ENCODE measurements at places on chromosomes 16 and 17. TPM values are rescaled to one million over a fixed set of nuclear protein-coding genes. Genes with fewer than 3 reads are reported as not detected.
A peak's percentile ranks its signal among the peaks of the same experiment; 100 is the strongest.

- DNase-seq = no peak
Measured at GRCh38 chr16:25018972-25019617, 3.9 kb upstream of the ARHGAP17 start.

DNA sequence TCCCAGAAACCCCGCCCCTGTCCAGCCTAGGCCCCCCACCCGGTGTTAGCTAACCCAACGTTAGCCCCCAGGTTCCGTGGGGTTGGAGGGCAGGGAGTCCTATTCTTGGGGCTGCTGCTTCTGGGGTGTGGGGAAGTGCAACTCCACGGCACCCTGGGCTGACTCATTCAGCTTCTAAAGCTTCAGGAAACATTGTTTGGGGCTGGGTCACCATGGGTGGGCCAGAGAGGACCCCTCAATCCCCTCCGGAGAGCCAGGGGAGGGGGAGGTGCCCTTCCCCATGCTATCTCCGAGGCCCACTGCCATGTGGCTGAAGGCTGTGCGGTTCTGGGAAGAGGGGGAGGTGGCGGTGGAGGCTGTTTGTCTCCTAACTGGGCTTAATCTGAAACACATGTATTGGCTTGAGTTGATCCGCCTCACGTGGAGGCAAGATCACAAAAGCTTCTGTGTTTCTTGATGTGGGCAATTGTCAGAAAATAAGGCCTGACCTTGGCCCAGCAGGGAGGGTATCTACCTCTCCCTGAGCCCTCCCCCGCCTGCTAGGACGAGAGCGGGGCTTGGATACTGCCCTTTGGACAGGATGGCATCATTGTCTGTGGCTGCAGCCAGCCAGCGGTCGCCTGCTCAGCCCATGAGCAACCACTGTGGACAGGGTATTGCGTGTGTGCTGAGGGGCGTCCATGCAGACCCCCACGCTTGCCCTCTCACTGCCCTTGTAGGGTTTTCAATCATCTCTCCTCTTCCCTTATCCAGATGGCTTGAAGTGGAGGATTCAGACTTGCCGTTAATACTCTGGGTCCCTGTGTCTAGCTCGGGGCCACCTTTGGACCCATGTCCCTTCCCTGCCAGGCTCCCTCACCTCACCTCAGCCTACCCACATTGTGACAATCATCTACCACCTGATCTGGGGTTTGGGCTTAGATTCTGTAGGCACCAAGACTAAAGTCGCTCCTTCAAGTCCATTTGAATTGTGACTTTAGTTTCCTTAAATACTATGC lies 1.3 kb downstream of the SERPINF1 start:
- peak; percentile 54 for DNase-seq

GRCh38 chr17:17159571-17159970 lies 46.6 kb downstream of the PLD6 start:
- DNase-seq = no peak

DNA sequence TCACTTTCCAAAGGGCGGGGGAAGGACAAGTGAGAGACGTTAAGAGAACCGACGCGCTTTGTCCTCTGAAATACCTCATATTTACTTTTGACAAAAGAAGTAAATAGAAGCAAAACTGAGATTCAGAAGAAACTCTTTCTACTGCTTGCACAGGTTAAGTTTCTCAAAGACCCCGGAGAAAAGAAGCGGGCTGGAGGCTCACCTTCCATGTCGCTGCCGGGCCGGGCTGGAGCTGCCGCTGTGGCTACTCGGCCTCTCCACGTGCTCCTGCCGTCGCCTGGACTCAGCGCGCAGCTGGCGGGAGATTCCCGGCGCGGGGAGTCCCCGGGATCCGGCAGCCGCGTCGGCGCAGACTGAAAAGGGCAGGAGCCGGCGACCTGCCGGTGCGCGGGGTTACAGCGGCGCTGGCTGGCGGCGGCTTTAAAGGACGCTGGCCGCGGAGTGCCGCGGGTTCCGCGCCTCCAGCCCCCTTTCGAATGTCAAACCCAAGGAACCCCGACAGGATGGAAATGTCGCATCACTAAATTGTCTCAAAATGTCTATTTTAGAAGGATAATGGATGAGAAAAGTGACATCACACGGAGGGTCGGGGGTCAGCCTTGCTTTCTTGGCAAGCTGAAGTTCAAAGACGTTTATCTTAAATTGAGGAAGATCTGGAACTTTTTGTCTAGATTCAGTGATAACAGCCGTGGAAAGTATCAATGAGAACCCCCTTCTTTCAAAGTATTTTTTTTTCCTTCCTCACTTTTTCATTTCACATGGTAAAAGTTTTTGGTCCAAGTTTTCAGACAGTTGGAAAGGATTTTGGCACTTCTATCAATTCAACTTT lies at the start of gene IKZF3:
Gene IKZF3, minus strand, starts transcription at position 395 of the 829 bp plus-strand sequence. Its CDS starts 186 bp downstream, at position 209.
- no peak for DNase-seq

GRCh38 chr16:81649561-81650184 lies 129.4 kb upstream of the PLCG2 start:
- DNase-seq = no peak

DNA sequence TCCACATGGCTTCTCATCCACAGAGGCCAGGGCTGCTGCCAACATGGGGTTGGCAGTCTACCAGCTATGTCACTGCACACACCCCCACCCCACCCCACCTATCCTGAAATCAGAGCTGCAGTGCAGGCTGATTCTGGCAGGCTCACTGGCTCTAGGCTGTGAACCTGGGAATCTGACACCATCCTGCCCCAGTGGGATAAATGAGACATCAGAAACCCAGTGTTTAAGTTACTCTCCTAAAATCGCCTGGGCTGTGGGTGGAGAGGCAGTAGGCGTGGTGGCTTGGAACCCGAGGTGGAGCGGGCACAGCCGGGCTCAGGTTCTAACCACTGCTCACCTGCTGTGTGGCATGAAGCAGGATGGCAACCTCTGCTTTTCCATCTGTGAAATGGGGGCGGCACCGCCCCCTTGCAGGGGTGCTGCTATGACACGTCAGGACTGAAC lies 5.6 kb downstream of the SLC38A8 start:
- DNase-seq = no peak

DNA sequence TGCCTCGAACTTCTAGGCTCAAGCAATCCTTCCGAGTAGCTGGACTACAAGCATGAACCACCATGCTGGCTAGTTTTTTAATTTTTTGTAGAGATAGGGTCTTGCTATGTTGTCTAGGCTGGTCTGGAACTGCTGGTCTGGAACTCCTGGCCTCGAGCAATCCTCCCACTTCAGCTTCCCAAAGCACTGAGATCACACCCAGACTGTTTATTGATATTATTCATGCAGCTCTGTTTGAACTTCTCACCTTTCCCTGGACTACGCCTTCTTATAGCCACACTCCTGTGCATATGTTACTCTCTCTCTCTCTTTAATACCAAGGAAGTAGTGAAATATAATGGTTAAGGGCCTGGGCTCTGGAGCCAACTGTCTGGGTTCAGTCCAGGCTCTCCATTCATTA lies 4.6 kb downstream of the COG7 start:
- no peak for DNase-seq

DNA sequence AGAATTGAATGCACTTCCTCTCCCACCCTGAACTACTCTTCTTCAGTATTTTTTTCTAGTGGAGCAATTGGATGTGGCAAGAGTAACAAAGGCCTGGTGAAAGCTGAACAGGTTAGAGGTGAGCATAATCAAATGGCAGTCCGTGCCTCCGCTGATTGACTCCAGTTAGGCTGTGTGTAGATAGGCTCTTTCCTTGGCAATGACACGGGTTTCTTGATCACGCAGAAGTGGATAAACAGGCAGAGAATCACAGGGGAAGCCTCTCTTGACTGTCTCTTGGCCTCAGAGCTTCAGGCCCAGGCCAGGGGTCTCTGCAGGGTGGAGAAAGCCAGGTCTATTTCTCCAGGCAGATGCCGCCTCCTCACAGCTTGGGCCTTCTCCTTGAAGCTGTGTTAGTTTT lies 4.2 kb downstream of the CD300LB start:
- DNase-seq = no peak

GRCh38 chr16:8583199-8583598 lies 7.1 kb downstream of the TMEM114 start:
- no peak for DNase-seq

DNA sequence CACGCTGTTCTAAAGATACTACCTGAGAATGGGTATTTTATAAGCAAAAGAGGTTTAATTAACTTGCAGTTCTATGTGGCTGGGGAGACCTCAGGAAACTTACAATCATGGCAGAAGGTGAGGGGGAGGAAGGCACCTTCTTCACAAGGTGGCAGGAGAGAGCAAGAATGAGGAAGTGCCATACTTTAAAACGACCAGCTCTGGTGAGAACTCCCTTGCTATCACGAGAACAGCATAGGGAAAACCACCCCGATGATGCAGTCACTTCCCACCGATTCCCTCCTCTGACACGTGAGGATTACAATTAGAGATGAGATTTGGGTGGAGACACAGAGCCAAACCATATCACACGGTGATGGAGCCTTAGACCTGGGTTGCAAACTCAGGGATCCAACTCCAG lies 317.5 kb upstream of the EEF2KMT start:
- DNase-seq = no peak

DNA sequence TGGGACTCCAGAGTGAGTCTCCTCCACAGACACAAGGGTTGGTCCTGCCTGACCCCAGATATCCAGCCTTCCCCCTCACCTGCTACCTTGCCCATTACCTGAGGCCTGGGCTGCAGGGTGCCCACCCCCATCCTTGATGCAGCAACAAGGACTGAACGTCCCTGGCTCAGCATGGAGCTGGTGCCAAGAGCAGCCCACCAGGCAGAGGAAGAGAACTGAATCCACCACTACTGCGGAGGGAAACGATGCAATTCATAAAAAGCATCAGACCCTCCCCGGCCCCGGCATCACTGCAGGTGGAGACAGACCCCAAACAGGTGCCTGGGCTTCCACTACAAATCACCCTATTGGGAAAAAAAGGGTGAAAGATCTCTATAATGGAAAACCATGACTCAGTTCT lies 131.0 kb upstream of the TNRC6C start:
- no peak for DNase-seq

- DNase-seq = peak; percentile 59
Measured at GRCh38 chr16:70691223-70692129, 5.6 kb upstream of the MTSS2 start.

DNA sequence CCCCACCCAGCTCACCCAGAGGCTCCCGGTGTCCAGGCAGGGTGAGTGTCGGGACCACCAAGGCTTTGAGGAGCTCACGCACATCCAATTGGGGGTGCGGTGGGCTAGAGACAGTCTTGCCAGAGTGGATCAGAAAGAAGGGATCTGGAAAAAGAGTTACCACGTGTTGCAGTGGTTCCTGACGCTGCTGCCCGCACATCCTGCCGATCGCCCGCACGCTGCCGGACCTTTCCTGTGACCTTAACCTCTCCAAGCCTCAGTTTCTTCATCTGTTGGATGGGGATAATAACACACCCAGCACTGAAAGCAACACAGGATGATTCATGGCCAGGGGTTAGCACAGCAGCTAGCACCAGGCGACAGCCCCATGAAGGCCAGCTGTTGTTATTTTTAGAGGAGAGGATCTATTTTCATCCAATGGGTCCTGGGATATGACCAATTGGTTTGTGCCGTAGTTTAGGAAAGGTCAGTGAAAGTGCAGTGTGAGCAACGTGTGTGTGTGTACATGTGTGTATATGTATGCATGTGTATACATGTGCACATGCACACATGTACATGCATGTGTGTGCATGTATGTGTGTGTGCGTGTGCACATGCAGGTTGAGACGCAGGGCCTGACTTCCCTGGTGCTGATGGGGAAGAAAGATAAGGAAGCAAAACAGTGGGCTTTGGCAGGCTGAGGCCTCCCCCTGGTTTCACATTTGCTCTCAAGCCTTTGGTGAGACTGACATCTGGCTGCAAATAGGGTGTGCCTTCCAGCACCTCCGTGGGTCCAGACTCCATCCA lies 2.5 kb downstream of the ITGAX start:
- DNase-seq = no peak

- DNase-seq = no peak
Measured at GRCh38 chr17:82648742-82649331, 593 bp upstream of the WDR45B start.

GRCh38 chr17:4610656-4611055 lies 26.3 kb downstream of the SMTNL2 start:
- DNase-seq = no peak

- no peak for DNase-seq
Measured at GRCh38 chr17:74759941-74760340, 11.5 kb downstream of the NHERF1 start.

- no peak for DNase-seq
Measured at GRCh38 chr17:27952366-27952765, 59.2 kb upstream of the LYRM9 start.

DNA sequence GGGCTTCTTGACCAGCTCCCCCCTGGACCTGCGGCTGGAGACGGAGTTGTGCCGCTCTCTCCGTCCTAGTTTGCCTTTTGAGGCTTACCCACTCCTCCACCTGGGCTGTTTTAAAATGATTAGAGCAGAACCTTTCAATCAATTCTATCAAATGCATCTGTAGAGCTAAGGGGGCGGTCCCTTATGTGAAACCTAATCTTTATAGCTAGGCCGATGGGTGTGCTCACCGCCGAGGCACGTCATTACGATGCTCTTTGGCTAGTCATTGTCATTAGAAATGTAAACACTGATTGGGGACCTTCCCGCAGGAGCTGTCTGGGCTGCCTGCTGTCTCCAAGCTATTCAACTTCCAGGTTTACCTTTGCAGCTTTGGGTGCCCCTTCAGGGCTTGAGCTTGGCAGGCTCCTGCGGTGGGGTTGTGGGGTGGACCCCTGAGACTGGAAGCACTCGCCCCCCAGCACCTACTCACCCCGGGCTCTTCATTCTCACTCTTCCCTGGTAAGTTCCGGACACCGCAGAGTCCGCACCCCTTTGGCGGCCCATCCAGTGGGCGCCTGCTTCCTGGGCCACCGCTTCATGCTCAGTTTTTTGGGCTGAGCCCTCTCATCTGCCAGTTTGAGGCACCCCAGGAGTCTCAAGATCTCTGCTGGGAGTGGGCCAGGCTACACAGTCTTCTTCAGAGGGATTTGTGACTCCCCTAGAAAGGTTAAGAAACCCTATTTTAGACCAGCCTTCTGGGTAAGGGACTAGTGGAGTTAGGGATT lies 20.9 kb upstream of the IL17C start:
- no peak for DNase-seq

GRCh38 chr17:47945529-47946508 lies 4.4 kb downstream of the PNPO start:
- no peak for DNase-seq

GRCh38 chr16:53886482-53887378 lies 182.8 kb downstream of the FTO start:
- DNase-seq = no peak

DNA sequence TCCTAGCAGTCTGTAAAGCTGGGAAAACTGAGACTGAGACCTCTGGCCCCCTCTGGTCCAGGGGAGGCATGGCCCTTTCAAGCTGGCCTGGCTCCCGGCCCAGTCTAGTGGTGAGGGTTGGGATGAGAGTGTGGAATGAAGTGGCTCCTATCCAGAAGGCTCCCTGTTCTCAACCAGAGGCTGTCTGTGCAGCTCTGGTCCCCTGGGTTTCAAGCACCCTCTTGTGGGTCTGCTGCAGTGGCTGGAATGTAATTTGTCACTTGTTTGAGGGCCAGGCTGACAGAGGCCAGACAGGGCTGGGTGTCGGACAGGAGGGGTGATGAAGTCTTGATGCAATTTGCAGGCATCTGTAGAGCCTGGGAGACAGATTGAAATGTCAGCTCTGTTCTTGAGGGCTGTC lies 22.1 kb upstream of the PHF12 start:
- DNase-seq = no peak

PLXDC1 gene
- 5.0 TPM for polyA plus RNA-seq

CCT6B gene
- polyA plus RNA-seq = 2.5 TPM

USP43 gene
- polyA plus RNA-seq = 0.42 TPM

IL4R gene
- polyA plus RNA-seq = 9.8 TPM

USH1G gene
- polyA plus RNA-seq = 0.05 TPM

MFSD6L gene
- polyA plus RNA-seq = 0.30 TPM

KRT31 gene
- 5.9 TPM for polyA plus RNA-seq

SETD1A gene
- polyA plus RNA-seq = 11.9 TPM

NPIPA3 gene
- 15.6 TPM for polyA plus RNA-seq

OR3A2 gene
- not detected for polyA plus RNA-seq
